ENCODE measurements at places on chromosomes 6 and 20. TPM values are rescaled to one million over a fixed set of nuclear protein-coding genes. Genes with fewer than 3 reads are reported as not detected.

GRCh38 chr6:41066867-41067304 lies 5.3 kb downstream of the OARD1 start:
- H3K4me3 ChIP-seq = no peak overlapping the region
- H3K27me3 ChIP-seq = no peaks in the 10 kb centered on the region
- H3K27ac ChIP-seq = no peak overlapping the region
- peaks cover 31% of the 10 kb centered on the region for H3K4me1 ChIP-seq

DNA sequence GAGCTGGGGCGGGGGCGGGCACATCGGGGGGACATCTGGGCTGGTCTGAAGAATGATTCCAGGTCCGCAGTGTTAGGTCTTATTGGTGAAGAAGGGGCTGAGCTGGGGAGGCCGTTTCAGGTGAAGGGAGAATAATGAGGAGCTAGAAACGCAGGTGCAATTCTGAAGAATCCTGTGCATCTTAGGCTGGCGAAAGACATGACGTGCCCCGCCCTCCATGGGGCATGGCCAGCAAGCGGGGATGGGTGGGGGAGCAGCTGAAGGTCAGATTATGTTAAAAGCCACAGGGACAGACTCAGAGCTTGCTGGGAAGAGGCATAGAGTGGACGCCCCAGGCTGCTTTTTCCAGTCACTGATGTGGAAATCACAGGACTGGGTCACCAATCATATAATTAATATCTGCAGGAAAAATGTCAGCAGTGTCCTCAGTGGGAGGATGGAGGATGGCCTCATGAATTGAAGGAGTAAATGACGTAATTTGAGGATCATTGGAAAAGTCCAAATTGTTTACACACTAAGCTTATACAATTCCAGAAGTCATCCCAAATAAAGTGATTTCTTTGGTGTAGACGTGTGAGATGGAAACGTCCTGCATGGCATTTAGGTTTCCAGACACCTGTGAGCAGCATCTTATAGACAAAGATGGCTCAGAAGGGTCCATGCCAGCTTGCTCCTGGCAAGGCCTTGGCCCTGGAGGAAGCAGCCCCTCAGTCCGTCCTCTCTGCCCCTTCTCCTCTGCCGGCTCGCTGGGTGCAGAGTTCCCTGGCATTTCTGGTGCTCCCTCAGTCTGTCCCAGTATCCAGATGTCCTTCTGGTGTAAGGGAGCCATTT lies 109.6 kb upstream of the FRMD1 start:
- H3K4me1 ChIP-seq = no peaks in the 10 kb centered on the region
- peaks cover 5% of the 10 kb centered on the region for H3K27me3 ChIP-seq
- H3K36me3 ChIP-seq = no peaks in the 10 kb centered on the region
- H3K27ac ChIP-seq = no peak overlapping the region

DNA sequence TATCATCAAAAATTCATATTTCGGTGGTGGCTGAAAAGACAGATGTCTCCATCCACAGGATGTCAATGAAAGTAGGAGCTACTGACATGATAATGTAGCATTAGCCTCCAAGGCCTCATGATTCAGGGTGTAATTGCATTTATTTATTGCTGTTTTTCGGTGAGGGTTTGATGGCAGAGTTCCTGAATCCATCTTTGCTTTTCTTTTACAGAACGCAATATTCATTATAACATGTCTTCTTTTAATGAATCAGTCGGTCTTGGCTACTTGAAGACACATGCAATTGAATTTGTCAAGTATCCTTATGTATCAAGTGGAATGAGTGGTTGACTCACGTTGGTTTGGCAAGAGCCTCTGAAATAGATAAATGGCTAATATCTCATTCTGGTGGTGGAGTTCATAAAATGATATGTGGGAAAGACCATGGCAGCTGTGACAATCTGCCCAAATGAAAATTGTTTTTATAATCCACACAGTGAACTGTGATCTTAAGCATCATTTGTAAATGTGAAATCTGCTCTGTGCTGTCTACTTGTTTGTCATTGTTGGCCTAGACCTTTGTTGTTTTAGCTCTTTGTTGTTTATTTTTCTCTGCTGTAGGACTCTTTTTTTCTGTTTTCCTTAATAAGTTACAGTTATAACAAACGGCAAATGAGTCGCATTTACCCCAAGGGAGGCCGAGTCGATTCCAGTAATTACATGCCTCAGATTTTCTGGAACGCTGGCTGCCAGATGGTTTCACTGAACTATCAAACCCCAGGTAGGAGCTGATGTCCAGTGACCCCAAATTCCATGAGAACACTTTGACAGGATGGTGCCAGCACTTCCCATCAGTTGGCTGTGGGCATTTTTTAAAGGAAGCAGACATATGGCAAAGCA lies 105.7 kb upstream of the LAMP5 start:
- H3K27me3 ChIP-seq = peaks cover 2% of the 10 kb centered on the region
- peak overlapping the region; percentile 80 for H3K27ac ChIP-seq
- H3K4me1 ChIP-seq = peaks cover 35% of the 10 kb centered on the region
- DNase-seq = peak; percentile 55
- H3K4me3 ChIP-seq = peak overlapping the region; percentile 61

- H3K4me1 ChIP-seq = peaks cover 75% of the 10 kb centered on the region
- H3K27ac ChIP-seq = peak overlapping the region; percentile 88
- no peaks in the 10 kb centered on the region for H3K27me3 ChIP-seq
- 0 out of 2 replicates have a peak, but pooled peaks cover 4% of the 10 kb centered on the region for H3K36me3 ChIP-seq
These were observed 18.4 kb upstream of the PTPRK start for GRCh38 chr6:128538763-128539162.

DNA sequence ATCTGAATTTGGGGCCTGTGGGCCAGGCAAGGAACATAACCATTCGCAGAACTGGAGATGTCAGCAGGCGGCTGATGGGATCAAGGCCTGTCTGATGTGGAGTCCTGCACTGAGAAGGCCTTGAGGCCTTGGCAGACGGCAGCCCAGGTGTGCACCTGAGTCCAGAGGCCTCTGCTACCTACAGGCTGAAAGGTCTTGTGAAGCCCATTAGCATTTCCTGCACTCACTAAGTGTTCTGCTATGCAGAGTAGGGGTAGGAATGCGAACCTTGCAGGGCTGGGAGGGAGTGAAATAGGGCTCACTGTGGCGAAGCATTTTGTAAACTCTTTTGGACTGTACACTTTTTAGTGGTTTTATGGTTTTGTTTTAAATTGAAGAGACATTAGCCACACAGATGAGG lies 48.3 kb upstream of the RNF24 start:
- no peaks in the 10 kb centered on the region for H3K27me3 ChIP-seq
- H3K27ac ChIP-seq = peak overlapping the region; percentile 89
- H3K4me3 ChIP-seq = peak overlapping the region; percentile 79
- H3K36me3 ChIP-seq = no peaks in the 10 kb centered on the region
- no peak for DNase-seq
- H3K4me1 ChIP-seq = peaks cover 66% of the 10 kb centered on the region

DNA sequence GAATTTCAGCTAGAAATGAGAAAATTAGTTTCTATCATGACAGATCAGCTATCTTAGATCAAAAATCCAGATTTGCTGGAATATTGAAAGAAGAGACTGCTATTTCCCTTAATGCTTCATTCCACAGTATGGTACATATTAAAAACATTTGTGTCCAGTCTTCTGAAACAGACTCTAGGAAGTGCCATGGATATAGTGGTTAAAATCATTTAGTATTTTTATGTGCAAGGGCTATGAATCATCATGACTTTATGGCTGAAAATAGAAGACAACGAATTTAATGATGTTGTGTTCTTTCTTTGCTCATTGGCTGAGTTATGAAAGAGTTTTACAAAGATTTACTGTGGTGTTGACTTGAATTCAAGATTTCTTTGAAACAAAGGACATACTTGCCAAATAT lies 146.6 kb downstream of the ANKRD60 start:
- H3K27me3 ChIP-seq = peaks cover 2% of the 10 kb centered on the region
- no peaks in the 10 kb centered on the region for H3K36me3 ChIP-seq

The ZGPAT gene
- 21.8 TPM for total RNA-seq

GRCh38 chr6:155215906-155216305 lies 47.9 kb upstream of the CLDN20 start:
- DNase-seq = no peak
- H3K27ac ChIP-seq = no peak overlapping the region
- no peak overlapping the region for H3K4me3 ChIP-seq
- peaks cover 19% of the 10 kb centered on the region for H3K36me3 ChIP-seq
- H3K4me1 ChIP-seq = peaks cover 15% of the 10 kb centered on the region

- no peak overlapping the region for H3K4me3 ChIP-seq
- peaks cover 6% of the 10 kb centered on the region for H3K36me3 ChIP-seq
- peaks cover 4% of the 10 kb centered on the region for H3K27me3 ChIP-seq
- no peak overlapping the region for H3K27ac ChIP-seq
- DNase-seq = no peak
- no peaks in the 10 kb centered on the region for H3K4me1 ChIP-seq
These were observed 111.6 kb downstream of the ERMARD start for GRCh38 chr6:169862892-169863525.

DNA sequence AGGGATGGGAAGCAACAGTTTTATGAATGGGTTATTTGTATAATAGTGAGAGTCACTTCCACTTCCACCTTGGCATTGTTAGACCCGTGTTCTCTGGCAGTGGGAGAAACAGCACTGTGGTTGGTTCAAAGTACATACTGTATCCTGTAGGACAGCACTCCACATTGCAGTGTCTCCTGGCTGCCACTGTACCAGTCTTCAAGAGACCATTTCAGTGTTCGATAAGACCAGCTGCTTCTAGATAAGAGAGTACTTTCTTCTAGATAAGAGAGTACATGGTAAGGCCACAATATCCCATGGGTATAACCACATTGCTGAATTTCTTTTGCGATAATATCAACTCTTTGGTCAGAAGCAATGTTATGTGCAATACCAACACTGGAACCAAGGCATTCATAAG lies 28.8 kb downstream of the FITM2 start:
- H3K36me3 ChIP-seq = no peaks in the 10 kb centered on the region
- H3K27me3 ChIP-seq = peaks cover 11% of the 10 kb centered on the region
- peaks cover 17% of the 10 kb centered on the region for H3K4me1 ChIP-seq
- no peak for DNase-seq

The MLN gene
- total RNA-seq = not detected

The SMAP1 gene
- total RNA-seq = 11.8 TPM

DNA sequence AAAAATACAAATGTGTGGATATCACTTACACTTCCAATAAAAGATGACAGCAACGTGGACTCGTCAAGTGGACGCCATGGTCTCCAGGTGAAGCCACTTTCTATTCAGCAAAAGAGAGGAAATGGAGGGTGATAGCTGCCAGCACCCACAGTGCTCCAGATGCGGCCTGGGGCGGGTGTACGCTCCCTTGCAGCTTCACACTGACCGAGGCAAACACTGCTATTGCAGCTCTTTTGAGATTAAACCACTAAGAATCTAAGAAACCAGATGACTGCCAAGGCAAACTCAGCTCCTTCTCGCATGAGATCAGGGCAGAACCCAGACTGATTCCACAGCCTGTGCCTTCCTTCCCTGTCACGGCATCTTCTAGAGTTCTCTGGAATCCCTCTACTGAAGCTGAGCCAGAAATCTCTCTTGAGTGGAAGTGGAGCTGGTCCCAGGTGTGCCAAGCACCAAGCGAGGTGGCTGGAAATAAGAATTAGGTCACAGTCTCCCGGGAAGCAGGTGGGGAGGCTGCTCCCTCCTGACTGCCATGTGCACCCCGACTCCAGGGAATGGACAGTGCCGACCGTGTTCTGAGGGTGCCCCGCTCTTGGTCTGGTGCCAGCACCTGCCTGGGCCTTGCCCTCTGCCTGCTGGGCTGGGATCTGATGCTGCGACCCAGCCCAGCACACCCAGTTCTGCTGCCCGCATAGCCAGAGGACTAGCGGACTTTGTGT lies 90.1 kb upstream of the AFDN start:
- DNase-seq = no peak
- no peaks in the 10 kb centered on the region for H3K4me1 ChIP-seq
- peaks cover 14% of the 10 kb centered on the region for H3K36me3 ChIP-seq
- H3K4me3 ChIP-seq = no peak overlapping the region

DNA sequence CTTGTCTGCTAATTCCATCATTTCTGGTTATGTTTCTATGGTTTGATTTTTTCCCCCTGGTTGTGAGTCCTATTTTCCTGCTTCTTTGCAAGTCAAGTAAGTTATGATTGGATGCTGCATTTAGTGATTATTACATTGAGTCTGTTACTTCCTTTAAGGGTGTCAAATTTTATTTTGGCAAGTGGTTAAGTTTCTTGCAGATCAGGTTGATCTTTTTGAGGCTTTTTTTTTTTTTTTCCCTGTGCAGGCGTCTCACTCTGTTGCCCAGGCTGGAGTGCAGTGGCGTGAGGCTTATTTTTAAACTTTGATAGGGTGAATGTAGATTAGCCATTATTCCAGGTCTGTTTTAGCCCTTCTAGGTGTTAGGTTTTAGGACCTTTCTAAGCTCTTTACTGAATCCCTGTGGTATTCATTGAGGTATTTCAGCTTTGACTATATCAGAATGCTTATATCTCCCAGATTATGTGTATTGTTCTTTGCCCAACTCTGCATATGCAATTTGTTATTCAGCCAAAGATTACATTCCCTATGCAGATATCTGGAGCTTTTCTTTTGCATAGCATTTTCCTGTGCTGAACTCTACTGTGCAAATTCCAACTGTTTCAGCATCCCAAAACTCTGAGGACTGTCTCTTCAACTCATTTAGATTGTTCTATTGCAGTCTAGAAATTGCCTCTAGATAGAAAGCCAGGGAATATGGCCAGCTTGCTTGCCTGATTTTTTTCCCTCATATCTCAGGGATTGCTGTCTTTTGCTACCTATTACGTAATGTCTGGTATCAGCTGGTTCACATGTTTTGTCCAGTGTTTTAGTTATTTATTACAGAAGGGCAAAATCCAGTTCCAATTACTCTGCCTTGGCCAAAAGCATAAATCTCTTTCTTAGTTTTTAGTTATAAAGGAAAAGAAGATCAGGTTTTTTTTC lies 113.3 kb downstream of the AFG1L start:
- no peak for DNase-seq
- peaks cover 18% of the 10 kb centered on the region for H3K36me3 ChIP-seq
- H3K27me3 ChIP-seq = no peaks in the 10 kb centered on the region
- H3K4me1 ChIP-seq = no peaks in the 10 kb centered on the region
- H3K27ac ChIP-seq = no peak overlapping the region
- H3K4me3 ChIP-seq = no peak overlapping the region

GRCh38 chr6:16637635-16638034 lies 123.6 kb downstream of the ATXN1 start:
- H3K27ac ChIP-seq = no peak overlapping the region
- no peaks in the 10 kb centered on the region for H3K27me3 ChIP-seq
- H3K4me1 ChIP-seq = peaks cover 54% of the 10 kb centered on the region
- no peak for DNase-seq
- H3K36me3 ChIP-seq = peaks cover 11% of the 10 kb centered on the region

DNA sequence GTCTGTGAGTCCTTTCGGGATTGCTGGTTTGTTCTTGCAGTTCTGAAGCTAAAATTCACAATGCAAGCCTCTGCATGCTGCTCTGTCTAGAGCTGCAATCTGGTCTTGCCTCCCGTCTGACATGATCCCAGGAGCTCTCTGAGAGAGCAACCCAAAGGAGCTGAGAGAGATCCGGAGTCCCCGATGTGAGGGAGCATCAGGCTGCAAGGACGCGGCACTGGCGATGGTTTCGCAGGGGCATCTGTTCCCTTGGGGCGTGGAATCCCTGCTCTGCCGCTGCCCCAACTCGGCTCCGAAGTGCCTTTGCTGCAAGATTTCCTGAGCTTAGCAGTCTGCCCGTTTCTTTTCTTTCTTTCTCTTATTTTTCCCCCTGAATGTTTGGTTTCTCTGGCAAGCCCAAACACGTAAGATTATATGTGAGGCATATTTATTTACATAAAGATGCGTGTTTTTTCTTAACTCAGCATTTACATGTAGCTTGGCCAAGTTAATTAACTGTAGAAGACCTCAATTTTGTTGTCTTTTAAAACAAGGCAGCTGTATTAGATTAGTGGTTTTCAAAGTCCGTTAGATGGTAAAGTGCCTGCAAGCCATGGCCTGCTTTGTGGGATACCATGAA lies 873.0 kb downstream of the KIF16B start:
- DNase-seq = no peak
- H3K4me3 ChIP-seq = peak overlapping the region; percentile 33
- no peaks in the 10 kb centered on the region for H3K36me3 ChIP-seq
- H3K27ac ChIP-seq = no peak overlapping the region
- peaks cover 41% of the 10 kb centered on the region for H3K4me1 ChIP-seq
- H3K27me3 ChIP-seq = no peaks in the 10 kb centered on the region
